Gastroesophageal sphincter (tissue), 4 donors: ENCODE measurements at places on chromosomes 11 and 22. TPM values are rescaled to one million over a fixed set of nuclear protein-coding genes. Genes with fewer than 3 reads are reported as not detected.
A peak's percentile ranks its signal among the peaks of the same experiment; 100 is the strongest.

The IFITM1 gene
- 105 TPM for total RNA-seq

GRCh38 chr11:73019996-73020395 lies 122.1 kb downstream of the FCHSD2 start:
- ATAC-seq: no peak

DNA sequence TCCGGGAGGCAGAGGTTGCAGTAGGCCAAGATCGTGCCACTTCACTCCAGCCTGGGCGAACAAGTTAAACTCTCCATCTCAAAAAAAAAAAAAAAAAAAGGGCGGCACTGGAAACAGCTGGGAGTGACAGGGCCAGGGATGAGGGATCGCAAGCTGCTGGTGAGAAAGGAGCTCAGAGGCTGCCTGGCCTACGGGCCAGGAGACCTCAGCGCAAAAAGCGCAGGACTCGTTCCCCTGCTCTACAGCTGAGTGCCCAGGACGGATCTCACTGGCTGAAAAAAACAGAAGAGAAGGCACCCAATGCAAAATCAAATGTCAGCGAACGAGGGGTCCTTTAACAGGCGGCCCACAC lies 650 bp upstream of the NUP50 start:
- ATAC-seq: peak; percentile 19

DNA sequence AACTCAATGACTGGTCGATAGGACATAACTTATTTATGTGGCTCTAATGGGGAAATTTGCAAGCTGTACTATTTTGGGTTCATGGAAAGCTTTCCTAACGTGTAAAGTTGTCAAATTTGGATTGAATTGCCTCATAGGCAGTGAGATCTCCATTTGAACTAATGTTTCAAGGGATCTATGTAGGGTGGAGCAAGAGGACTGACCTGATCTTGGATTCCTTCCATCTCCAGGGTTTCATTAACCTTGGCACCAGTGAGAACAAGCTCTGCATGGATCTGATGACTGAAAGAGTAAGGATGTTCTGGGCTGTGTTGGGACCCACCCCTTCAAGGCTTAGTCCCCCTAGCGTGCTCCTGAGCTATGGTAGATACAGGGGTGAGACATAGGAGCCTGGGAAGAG lies 2.1 kb downstream of the ACCSL start:
- ATAC-seq: no peak

DNA sequence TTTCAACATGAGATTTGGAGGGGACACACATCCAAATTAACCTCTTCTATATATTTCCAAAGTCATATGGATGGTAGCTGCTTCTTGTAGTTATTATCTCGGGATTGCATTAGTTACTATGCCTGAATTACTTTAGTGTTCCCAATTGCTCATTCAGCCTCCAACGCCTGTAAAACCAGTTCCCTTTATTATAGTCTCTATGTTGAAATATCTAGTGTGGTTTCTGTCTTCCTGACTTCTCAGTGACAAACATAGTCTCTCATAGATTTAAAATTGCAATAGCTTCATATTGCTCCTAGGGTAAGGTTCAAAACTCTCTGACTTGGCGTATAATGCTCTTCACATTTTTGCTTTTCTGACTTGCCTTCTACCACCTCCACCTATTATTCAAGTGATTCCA lies 366.4 kb downstream of the CASP12 start:
- ATAC-seq: no peak
